ENCODE measurements at places on chromosomes 2 and 18.
A peak's percentile ranks its signal among the peaks of the same experiment; 100 is the strongest.

- no peak for DNase-seq
Measured at GRCh38 chr2:44430342-44430741, 68.6 kb downstream of the CAMKMT start.

- DNase-seq = no peak
Measured at GRCh38 chr2:239934571-239935171, 90.5 kb downstream of the NDUFA10 start.

GRCh38 chr18:13398631-13399030 lies 180.1 kb downstream of the LDLRAD4 start:
- no peak for DNase-seq

- DNase-seq = no peak
Measured at GRCh38 chr2:218252509-218253231, 8.1 kb upstream of the GPBAR1 start.

GRCh38 chr18:23887493-23887892 lies 127.1 kb upstream of the TTC39C start:
- DNase-seq = no peak

- DNase-seq = peak; percentile 100
Measured at GRCh38 chr18:23231340-23232021, 96.2 kb downstream of the CABLES1 start.

- DNase-seq = no peak
Measured at GRCh38 chr2:64807417-64807816, 153.7 kb upstream of the SERTAD2 start.

DNA sequence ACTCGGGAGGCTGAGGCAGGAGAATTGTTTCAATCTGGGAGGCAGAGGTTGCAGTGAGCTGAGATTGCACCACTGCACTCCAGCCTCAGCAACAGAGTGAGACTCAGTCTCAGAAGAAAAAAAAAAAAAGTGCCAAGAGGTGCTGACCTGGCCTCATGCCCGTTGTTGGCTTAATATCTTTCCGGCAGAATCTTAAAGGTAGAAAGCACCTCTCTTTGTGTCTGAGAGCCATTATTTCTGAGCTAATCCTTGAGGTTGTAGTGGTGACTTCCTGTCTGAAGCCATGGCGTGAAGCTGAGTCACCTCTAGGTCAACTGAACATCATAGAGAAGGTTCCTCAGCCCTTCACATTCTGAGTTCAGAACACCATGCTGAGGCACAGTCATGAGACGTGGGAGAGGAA lies 60.4 kb downstream of the WDSUB1 start:
- peak; percentile 35 for DNase-seq

All from GF-D8 (cell line).